ENCODE measurements at places on chromosomes 3 and 15.
A peak's percentile ranks its signal among the peaks of the same experiment; 100 is the strongest.

- no peak for DNase-seq
Measured at GRCh38 chr3:47611576-47611975, 32.9 kb upstream of the CSPG5 start.

DNA sequence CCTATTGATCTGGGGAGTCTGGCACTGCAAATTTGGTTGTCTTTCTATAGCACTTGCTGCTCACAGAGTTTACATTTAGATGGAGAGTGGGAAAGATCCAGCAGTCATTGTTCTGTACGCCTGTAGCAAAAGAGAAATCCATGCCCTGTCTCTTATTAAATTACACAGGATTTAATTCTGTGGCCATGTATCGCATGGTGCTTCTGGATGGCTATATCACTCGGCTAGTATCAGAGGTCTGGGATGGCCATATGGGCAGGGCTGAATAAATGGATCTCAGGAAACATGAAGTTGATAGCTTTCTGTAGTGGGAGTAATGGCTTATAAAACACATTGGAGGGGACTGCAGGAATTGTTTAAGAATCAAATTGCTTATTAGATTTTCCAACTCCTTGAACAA lies 325.8 kb upstream of the DPH6 start:
- no peak for DNase-seq

DNA sequence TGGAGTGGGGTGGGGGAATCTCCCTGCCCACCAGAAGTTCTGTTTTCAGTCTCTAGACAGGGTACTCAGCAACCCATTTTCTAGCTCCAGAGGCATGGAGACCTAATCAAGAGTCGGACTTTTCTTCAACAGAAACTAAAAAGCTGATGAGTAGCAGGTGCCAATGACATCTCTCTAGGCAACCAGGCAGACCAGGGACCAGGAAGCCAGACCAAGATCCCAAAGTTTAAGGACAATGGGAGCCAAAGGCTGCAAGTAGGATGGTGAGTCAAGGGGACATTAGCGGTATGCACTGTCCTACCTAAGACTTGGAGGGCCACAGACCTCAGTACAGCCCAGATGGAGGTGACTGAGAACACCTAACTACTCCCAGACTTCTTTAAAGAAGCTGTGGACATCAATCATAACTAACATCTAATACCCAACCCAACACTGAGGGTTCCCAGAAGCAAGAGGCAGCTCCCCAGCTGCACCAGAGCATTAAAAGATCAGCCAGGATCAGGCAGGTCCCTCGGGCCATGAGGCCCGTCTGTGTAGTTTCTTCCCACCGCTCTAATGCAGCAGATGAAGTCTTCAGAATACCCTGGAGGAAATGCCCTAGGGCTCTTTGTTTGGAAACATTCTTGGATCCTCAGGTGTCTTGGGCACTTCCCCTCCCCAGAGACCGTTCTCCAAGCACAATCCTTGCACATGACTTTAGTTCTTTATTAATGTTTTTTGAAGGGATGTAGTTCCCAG lies 979 bp downstream of the CCDC71 start:
- no peak for DNase-seq

DNA sequence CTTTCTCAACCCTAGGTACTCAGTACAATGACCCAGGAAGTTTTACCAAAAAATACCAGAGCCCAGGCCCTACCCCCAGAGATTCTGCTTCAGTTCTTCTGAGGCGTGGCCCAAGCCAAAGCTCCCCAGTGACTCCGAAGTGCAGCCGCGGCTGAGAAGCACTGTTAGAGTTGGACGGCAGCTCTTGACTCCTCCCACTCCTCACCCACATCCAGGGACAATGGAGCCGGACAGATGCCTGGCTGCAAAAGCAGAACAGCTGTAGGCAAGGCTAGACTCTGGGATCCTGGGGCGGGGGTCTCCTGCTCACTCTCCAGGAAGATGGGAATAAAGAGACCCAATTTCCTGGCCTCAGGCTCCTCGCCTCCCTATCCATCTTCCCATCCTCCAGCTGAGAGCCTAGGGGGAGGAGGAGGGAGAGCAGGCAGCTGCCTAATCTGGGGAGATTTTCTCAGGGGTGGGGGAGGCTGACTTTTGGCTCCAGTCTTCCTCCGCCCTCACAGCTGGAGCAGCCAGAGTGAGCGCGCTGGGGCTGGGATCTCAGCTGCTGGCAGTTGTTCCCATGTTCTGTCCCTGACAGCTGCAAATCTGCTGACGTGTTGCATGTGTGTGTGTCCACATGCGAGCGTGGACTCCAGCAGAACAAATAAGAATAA lies 223.8 kb downstream of the OPA1 start:
- DNase-seq = no peak

DNA sequence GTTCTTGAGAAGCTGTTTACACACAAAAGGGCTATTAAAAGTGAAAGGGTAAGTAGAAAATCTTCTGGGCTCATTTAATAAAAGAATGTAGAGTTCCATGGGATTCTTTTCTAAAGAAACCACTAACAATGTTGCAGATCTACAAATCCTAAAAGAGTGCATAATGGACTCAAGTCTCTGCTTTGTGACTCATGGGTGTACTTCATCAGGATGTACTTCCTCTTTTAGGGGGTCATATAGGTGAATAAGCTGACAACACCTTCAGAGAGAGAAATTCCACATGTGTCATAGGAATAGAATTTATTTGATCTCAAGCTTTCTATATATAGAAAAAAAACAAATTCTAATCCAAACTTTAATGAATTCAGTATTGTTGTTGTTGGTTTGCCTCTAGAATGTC lies 355.5 kb downstream of the TIGIT start:
- DNase-seq = no peak

DNA sequence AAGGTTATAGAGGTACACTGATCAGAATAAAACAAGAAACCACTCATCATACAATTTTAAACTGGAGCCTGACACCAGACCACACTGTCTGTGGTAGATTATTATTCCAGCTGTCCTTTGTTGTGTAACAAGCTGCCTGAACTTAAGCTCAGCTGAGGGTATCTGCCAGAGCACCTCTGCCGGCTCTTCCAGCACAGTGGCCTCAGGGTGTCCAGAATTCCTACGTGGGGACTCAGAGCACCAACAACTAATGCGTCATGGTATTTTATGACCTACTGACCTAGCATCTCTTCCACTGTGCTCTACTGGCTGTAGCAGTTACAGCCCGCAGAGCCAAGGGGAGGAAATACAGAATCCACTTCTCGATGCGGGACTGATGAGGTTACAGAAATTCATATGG lies 15.6 kb upstream of the RAF1 start:
- DNase-seq = no peak

DNA sequence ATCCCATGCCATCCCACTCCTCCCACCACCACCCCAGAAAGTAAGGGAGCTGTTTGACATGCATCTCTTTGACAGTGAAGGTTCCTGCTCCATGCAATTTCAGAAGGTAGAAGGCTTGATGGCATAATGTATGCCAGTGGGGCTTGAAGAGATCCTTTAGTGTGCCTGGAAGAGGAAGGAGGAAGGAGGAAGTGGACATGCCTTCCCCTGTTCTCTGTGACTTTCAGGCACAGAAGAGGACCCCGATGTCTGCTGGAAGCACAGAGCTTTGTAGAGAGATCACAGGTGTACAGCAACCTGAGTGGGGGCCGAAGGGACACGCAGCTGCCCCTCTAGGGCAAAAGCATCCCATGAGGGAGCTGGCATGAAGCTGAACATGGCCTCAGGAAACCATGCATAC lies 171.6 kb downstream of the CD47 start:
- no peak for DNase-seq

- DNase-seq = no peak
Measured at GRCh38 chr3:160725338-160725737, 30.7 kb upstream of the PPM1L start.

- DNase-seq = no peak
Measured at GRCh38 chr3:169146179-169146665, 517.3 kb downstream of the MECOM start.

GRCh38 chr3:94336046-94336753 lies 273.3 kb downstream of the NSUN3 start:
- no peak for DNase-seq

- DNase-seq = no peak
Measured at GRCh38 chr3:100230710-100231109, 30.1 kb upstream of the TBC1D23 start.

DNA sequence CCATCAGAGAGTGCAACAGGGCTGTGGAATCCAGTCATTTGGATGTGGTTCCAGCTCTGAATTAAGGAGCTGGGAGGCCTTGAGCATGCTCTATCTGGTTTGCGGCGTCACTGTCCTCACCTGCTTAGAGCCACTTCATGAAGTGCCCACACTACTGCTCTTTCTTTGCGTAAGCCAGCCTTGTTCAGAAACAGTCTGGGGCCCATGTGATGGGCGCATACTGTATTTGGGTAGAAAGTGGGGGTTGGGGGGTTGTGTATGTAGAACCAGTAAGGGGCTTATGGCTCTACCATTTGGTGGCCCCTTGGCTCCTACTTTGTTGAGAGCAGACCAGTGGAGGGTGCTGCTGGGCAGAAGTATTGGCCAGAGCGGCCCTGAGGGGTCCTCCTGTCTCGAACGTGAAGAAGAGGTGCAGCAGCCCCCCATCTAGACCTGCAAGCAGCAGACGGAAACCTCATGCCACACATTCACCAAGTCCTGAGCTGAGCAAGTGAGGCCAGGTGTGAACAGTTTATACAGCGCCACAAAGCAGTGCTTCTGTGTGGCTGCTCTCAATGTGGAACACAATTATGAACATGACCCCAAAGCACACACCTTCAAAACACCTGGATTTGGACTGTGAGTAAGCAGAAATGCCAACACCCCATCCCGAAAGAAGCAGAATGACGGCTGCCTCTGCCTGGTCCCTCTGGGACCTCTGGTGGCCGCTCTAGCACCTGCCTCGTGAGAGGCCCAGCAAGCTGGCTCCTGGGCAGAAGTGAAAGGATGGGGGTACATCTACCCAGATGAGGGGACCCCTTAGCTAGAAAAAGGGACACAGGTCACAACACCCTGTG lies 26.6 kb downstream of the SRPRB start:
- no peak for DNase-seq

GRCh38 chr3:62277450-62277849 lies 95.9 kb downstream of the FEZF2 start:
- DNase-seq = peak; percentile 64

- DNase-seq = no peak
Measured at GRCh38 chr3:170331143-170331542, 26.4 kb upstream of the SKIL start.

GRCh38 chr3:37620071-37620635 lies 241.5 kb upstream of the CTDSPL start:
- DNase-seq = no peak

DNA sequence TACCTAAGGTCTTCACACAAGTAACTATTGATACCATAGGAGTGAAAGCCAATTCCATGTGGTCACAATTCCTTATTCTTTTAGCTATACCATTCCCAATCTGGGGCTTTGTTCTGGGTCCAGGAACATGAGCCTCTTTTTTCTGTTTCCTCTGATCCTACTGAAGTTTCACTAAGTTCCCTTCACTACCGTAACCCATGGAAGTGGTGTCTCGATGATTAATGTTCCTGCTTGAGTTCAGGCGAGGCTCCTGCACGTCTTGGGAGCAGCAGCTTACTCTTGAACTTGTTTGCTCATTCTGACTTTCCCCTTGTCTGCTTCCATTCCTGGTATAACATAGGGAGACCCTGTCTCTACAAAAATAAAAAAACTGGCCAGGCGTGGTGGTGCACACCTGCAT lies 23.6 kb downstream of the ZNF592 start:
- no peak for DNase-seq

DNA sequence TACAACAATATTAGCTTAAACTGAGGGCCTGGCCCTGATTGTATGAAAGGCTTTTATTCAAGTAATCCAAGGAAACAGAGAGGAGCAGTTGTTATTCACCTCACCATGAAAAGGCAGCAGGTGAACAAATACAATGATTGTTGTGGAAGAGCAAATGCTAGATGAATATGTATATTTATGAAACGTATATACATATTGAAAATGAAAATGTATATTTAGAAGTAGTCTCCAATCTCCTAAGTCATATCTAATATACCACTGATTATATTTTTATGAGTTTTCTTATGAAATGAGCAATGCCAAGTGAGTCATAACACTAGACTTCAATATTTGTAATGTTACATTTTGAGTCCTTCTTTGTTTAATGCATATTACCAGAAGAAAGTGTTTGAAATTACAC lies 116.2 kb upstream of the KCNMB2 start:
- no peak for DNase-seq

DNA sequence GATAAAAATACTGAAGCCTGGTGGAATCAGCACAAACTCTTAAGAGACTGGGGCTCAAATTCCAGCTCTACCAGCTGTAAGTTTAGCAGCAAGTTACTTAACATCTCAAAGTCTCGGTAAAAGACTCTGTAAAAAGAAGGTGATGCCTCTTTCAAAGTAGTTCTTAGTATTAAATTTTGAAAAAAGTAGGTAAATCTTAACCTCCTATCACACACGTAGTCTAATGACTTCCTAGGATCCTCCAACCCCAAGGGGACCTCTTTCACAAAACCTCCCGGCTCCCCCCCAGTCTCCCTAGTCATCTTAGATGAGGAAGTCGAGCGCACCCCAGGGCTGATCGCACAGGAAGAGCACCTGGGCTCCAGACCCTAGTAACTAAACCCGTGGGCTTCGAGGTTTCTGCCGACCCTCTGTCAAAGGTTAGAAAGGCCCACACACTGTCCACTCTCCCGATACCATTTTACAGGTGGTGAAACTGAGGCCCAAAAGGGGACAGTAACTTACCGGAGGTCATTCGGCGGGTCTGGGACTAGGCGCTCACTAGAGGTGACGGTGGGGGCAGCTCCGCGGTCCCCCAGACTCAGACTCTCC lies 427 bp downstream of the MBD4 start:
- DNase-seq = no peak

GRCh38 chr3:59728587-59728908 lies 678.7 kb upstream of the CFAP20DC start:
- no peak for DNase-seq
